ENCODE measurements at places on chromosomes 16 and 17.
A peak's percentile ranks its signal among the peaks of the same experiment; 100 is the strongest.

DNA sequence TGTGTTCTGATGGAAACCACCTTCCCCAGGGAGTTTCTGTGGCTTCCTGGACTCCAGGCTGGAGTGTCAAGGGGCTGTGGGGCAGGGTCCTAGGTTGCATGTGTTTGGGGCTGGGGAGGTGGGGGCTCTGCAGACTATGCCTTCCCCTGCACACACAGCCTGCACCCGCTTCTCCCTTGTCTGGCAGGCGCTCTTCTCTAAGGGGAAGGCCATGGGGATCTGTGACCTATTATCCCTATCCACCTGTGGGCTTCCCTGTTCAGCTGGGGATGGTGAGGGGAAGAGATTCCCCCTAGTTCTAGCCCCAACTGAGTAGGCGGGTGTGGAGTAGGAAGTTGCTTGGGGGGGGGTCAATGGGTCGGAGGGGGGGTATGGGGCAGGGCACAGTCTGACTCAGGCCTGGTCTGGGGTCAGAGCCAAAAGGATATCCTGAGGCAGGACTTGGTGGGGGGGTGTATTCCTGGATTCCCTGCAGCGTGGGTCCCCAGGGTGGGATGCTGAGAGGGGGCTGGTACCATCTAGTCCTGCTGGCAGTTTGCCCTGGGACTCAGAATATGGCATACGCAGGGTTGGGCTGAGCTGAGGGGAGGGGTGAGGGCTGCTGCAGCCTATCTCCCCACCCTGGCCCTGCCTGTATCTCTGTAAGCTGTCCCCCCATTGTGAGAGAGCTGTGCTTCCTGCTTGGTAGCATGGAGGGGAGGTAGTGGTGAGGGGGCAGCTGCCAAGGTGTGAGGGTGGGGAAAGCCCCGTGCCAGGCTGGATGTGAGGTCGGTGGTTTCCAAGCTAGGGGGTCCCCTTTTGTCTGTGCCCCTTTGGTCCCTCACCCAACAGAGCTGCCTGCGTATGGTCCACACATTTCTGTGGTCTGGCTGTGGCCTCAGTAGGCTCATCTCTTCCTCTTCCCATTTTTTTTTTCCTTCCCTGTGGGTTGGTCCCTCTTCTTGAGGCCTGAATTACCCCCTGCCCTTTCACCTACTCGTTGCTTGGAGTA is 14.7 kb downstream of the RARA start:
- DNase-seq: peak; percentile 55

- DNase-seq: no peak
Measured at GRCh38 chr17:42982266-42982665, 1.9 kb downstream of the RUNDC1 start.

GRCh38 chr17:75693500-75694481 is 26.7 kb downstream of the SAP30BP start:
- DNase-seq: no peak

DNA sequence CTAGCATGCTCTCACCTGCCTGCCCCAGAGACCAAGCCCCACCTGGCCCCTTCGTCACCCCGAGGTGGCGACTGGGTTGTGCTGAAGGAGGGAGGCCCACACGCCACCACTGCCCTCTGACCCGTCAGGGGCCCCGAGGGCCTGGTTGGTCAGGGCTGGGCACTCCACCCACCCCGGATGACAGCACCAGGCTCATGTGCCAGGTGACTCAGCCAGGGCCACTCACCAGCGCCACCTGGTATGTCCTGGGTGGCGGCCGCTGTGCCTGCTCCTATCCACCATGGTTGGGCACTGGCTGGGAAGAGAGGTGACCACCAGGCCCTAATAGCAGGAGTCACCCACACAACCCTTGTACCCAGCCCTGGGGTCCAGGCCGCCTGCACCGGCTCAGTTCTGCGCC is 68.9 kb downstream of the JPH3 start:
- DNase-seq: no peak

GRCh38 chr17:30308406-30308805 is 16.7 kb upstream of the BLMH start:
- DNase-seq: no peak

GRCh38 chr17:951325-952132 is 28.0 kb downstream of the NXN start:
- DNase-seq: no peak

- no peak for DNase-seq
Measured at GRCh38 chr16:48526958-48527331, 83.0 kb downstream of the N4BP1 start.

GRCh38 chr17:1545618-1546017 is 17.0 kb downstream of the PITPNA start:
- no peak for DNase-seq

- DNase-seq: no peak
Measured at GRCh38 chr17:28365487-28365886, 488 bp upstream of the SEBOX start.

DNA sequence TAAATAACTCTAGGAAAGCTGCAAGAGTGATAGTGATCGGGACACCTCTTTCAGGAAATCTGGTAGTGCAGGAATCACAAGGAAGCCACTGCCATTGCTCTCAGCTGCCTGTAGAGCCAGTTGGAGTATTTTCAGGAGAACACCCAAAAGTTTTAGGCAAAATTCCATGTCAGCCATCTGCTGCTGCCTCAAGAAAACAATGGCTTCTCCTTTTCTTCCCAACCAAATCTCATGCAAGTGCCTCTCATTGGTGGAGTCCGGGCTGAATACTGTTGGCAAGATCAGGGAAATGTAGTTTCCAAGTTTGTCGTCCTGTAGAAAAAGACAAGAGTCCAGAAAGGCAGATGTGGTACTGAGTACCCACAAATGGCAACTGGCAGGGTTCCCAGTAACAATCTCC is 54.9 kb upstream of the TANC2 start:
- DNase-seq: no peak

GRCh38 chr16:82016964-82017363 is 5.7 kb upstream of the SDR42E1 start:
- DNase-seq: no peak

GRCh38 chr16:4550591-4550990 is 5.5 kb upstream of the C16orf96 start:
- DNase-seq: no peak

DNA sequence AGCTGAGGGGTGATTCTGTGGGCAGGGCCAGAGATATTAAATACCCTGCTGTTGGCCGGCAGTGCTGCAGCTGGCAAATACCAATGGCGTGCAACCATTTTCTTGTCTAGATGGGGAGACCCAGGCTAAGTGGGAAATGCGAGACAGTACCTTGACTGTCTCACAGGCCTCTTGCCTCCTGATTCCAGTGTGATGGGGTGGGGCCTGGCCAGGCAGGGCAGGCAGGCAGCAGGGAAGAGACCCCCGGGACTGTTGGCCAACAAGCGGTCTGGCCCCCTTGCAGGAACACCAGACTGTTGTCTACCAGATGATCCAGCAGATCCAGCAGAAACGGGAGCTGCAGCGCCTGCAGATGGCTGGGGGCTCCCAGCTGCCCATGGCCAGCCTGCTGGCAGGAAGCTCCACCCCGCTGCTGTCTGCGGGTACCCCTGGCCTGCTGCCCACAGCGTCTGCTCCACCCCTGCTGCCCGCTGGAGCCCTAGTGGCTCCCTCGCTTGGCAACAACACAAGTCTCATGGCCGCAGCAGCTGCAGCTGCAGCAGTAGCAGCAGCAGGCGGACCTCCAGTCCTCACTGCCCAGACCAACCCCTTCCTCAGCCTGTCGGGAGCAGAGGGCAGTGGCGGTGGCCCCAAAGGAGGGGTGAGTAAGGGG is 5.7 kb upstream of the CISD3 start:
- no peak for DNase-seq

DNA sequence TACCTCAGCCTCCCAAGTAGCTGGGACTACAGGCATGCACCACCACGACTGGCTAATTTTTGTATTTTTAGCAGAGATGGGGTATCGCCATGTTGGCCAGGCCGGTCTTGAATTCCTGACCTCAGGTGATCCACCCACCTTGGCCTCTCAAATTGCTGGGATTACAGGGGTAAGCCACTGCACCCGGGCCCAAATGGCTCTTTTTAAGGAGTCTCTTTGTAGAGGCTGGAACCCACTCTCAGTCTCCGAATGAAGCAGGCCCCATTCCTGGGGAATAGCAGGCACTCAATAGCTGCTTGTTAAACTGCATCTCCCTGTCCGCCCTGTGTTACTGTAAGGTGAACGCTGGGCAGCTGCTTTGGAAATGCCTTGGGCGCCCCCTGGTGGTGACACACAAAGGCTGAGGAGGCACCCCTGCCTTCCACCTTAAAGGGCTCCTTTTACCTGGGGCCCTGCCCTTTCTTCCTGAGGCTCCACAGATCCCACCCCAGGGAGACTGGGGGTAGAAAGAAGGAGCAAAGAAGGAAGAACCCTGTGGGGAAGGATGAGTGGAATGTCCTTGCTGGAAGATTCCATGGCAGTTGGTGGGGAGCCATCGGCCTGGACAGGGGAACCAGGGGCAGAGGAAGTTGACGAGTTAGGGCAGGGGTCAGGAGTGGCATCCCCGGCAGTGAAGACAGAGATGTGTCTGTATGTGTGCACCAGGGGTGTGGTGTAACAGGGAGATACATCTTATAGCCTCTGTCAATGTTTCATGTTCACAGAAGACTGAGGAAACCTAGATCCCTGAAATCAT is 6.1 kb upstream of the SP2 start:
- DNase-seq: peak; percentile 96

GRCh38 chr17:75806822-75807500 is 22.4 kb downstream of the UNK start:
- no peak for DNase-seq

DNA sequence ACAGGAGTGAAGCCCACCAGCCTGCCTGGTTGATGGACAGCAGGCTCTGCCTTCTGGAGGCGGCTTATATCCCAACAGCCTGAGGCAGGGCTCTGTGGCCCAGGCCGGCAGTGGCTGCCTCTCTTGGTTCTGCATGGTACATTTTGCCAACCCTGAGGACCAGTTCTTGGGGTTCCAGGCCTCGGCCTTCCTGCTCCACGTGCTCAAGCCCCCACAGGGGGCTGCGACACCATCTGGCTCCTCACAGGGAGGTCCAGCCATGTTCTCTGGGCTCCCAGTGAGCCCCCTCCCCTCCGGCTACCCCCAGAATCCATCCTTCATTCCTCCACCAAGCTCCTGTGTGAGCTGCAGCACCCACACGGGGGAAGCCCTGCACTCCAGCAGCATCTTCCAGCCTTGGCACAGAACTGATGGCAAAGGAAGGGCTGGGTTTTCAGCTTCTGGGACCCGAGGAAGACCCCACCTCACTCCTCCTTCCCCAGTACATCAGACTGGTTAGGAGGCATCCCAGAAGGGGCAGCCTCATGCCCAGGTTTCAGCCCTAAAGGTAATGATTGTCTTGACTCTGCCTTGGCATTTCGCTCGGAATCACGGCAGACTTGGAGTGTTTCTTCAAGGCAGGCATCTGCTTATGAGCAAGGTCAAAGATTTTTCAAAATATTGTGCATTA is 231.2 kb downstream of the CPPED1 start:
- DNase-seq: no peak

DNA sequence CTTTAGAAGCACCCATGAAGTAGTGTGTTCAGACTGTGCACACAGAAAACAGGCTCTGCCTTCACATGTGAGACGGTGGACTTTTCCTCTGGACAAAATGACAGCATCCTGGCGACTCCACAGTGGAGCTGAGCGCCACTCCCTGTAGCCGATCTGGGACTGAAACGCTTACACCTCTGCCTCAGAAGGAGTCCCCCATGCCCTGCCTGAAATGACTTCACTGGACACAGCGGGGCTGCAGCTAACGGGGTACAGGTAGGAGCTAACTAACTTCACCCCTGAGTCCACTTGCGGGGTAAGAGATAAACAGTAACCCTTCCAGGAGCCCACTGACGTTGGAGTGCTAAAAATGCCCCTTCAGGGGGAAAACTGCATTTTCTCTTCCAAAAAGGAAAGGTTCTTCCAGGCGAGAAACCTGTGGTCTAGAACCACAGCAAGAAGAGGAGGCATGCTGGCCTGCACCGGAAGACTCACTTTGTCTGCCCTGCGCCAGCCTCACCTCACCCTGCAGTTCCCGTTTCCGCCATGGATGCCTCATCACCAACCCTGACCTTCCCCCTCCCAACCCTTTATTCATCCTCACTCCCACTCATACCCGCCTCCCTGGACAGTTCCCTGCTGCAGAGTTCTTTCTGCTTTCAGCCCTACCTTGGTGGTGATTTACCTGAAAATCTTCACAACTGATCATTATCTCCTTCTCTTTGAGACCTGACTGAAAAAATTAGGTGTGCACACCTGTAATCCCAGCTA is 19.4 kb upstream of the ENDOV start:
- DNase-seq: no peak

DNA sequence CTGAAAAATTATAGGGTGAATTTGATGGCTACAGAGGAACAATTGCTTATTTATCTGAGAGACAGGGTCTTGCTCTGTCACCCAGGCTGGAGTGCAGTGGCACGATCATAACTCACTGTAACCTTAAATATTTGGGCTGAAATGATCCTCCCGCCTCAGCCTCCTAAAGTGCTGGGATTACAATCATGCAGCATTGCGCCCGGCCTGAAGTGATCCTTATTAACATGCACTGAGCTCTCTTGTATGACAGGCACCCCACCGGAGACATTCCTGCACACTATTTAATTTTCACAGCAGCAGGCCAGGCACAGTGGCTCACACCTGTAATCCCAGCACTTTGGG is 77.7 kb downstream of the CNGB1 start:
- DNase-seq: no peak

- DNase-seq: no peak
Measured at GRCh38 chr16:847151-847550, 46.6 kb upstream of the GNG13 start.

DNA sequence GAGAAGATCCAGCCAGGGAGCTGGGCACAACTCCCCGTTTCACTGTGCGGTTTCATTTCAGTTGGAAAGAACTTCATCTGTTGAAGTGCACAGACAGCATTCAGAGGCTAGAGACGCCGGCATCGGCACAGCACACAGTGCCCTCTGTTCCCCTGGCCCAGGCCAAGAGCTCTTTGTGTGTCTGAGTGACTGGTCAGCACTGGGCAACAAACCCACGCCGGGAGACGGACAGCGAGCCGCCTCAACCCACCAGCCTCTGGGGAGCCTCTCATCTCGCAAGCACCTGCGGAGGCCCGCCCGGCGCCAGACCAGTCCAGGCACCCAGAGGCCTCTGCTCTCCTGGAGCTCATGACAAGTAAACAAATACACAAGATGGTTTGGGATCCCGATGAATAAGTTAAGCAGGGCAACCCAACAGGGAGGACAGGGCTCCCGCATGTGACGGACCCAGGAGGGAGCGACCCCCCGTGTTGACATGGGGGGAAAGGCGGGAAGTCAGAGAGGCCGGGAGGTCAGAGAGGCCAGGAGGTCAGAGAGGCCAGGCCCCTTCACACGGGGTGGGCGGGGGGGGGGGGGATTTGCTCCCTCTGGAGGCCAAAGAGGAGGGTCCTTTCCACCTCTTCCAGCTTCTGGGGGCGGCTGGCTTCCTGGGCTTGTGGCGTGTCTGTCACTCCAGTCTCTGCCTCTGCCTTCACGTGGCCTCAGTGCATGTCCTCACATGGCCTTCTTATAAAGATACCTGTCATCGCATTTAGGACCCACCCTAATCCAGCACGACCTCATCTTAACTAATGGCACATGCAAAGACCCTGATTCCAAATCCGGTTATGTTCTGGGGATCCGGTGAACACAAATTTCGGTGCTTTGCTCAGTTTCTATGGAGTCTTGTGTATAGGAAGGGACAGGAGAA is 25.8 kb upstream of the KLHDC4 start:
- no peak for DNase-seq

GRCh38 chr16:52446080-52446479 is 100.9 kb downstream of the TOX3 start:
- DNase-seq: no peak
